ENCODE measurements at places on chromosomes 6 and 20. TPM values are rescaled to one million over a fixed set of nuclear protein-coding genes. Genes with fewer than 3 reads are reported as not detected.

The SLC44A4 gene
- polyA plus RNA-seq, result 0.47 TPM

The OR2H1 gene
- polyA plus RNA-seq, result not detected

The METTL24 gene
- 0.98 TPM for polyA plus RNA-seq

The BEND3 gene
- 3.0 TPM for polyA plus RNA-seq

The CYP39A1 gene
- 2.7 TPM for polyA plus RNA-seq

The LY6G5C gene
- not detected for polyA plus RNA-seq

The ROMO1 gene
- 47.7 TPM for polyA plus RNA-seq

The DLL1 gene
- 14.0 TPM for polyA plus RNA-seq

The SLC22A7 gene
- 0.55 TPM for polyA plus RNA-seq

The ARFGEF3 gene
- polyA plus RNA-seq, result 0.65 TPM

The HTR1B gene
- not detected for polyA plus RNA-seq

The LY6G6C gene
- polyA plus RNA-seq, result 0.57 TPM

The LAMA5 gene
- polyA plus RNA-seq, result 61.8 TPM

The CST4 gene
- polyA plus RNA-seq, result not detected

The SNAI1 gene
- 10.9 TPM for polyA plus RNA-seq

The PNLDC1 gene
- polyA plus RNA-seq, result not detected

The C20orf141 gene
- polyA plus RNA-seq, result not detected

The IRF4 gene
- not detected for polyA plus RNA-seq

The IL20RA gene
- polyA plus RNA-seq, result not detected

The ULBP2 gene
- polyA plus RNA-seq, result 0.26 TPM

The KIAA0408 gene
- 18.1 TPM for polyA plus RNA-seq

The NKAPL gene
- 1.0 TPM for polyA plus RNA-seq

The IMPG1 gene
- polyA plus RNA-seq, result 0.42 TPM

The SAPCD1 gene
- not detected for polyA plus RNA-seq

The RIPPLY2 gene
- polyA plus RNA-seq, result not detected

The CDH4 gene
- polyA plus RNA-seq, result 0.99 TPM

The OR2B6 gene
- not detected for polyA plus RNA-seq

The HLA-A gene
- 109 TPM for polyA plus RNA-seq

The TMEM217 gene
- polyA plus RNA-seq, result not detected

The TMC2 gene
- 0.12 TPM for polyA plus RNA-seq

The TGM3 gene
- polyA plus RNA-seq, result 0.12 TPM
